NCI-H510A (cell line): ENCODE measurements at places on chromosomes 5 and 9.

GRCh38 chr5:93078082-93079038 is 502.7 kb downstream of the NR2F1-AS1 start:
- DNase-seq: no peak

GRCh38 chr5:141521244-141521781 is 32.4 kb downstream of the PCDHGC5 start:
- DNase-seq: no peak

GRCh38 chr5:15731699-15732098 is 231.7 kb downstream of the FBXL7 start:
- DNase-seq: no peak

GRCh38 chr5:10059980-10060379 is 189.7 kb downstream of the ATPSCKMT start:
- DNase-seq: no peak

DNA sequence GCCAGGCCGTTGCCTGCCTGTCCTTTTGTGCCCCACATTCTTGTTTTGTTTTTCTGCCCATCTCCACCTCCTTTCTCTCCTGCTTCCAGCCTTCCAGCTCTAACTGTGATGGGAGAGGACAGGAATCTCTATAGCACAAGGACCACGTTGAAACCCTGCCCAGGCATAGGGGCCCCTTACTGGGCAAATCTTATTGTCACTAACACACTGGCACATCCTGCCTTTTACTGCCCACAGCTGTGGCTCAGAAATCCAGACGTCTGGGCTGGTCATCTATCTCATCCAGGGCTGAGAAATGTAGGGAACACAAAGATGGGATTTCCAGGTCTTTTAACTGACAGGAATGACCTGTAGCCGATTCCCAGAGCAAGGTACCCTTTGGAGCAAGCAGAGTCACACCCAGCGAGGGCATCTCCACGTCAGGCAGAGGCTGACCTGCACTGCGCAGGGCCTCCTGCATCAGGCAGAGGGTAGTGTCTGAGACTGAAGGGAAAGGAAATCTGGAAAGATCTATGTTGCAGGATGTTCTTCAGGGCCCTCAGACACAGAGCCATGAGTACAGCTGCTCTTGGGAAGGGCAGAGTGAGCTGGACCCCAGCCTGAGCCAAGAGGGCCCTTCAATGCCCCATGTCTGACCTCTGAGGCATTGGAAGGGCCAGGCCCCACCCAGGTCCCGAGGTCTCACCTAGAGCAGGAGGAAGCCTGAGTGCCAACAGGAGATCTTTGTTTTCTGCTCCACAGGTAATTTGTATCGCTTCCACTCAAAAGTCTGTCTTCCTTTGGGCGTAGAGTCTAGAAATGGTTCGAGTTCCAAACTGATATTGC is 278.8 kb downstream of the FSTL4 start:
- DNase-seq: no peak

DNA sequence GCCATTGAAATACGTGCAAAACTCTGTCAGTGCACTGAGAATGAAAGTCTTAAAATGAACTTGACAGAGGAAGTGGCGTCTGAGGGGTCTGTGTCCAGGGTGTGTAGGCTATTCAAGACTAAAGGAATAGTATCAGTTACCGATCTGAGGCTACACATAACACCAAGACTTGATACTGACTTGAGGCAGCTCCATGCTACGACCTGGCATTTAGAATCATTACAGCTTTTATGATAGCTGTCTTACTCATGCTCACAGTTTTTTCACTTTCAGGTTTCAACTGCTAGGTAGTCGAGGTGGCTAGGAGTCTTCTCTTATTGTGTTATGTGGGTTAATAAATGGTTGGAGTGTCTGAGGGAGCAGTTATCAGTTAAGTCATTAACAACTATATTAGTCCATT is 92.8 kb upstream of the SLCO6A1 start:
- no peak for DNase-seq

DNA sequence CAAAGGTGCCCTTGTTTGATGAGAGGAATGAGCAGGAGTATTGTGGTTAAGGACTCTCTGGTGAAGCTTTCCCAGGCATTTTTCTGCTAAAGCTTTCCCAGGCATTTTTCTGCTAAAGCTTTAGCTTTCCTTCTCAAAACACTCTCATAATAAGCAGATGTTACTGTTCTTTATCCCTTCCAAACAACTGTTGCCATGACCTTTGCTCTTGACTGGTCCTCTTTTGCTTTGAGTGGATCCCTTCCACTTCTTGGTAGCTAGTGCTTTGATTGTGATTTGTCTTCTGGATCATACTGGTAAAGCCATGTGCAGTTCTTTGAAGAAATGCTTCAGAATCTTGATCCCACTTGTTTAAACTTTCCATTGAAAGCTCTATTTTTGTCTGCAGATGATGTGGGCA is 85.8 kb downstream of the GPBP1 start:
- no peak for DNase-seq

- no peak for DNase-seq
These were observed 10.6 kb upstream of the KCNIP1 start for GRCh38 chr5:170493028-170493820.

- DNase-seq: no peak
These were observed 2.1 kb upstream of the ALDH7A1 start for GRCh38 chr5:126597156-126597555.

- no peak for DNase-seq
These were observed 241.8 kb downstream of the GAS1 start for GRCh38 chr9:86705490-86705889.

DNA sequence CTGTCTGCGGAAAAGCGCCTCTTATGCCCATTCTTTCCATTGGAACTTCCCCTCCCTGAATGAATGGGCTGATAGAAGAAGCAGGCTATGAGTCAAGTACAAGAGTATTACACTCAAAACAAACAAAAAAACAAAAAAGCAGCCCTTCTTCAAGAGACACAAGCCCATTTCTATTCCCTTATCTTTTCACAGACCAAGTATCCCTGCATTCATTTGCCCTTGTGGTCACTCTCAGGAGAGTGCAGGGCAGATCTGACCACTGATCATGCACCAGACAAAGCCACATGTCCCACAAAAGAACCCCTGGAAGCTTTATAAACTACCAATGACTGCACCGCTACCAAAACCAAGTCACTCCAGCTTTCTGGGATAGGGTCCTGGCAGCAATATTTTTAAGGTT is 262.5 kb upstream of the TAS2R1 start:
- DNase-seq: no peak

- no peak for DNase-seq
These were observed 86.8 kb upstream of the MEGF10 start for GRCh38 chr5:127203818-127204217.

- no peak for DNase-seq
These were observed 113.9 kb downstream of the TAF11L14 start for GRCh38 chr5:17748201-17748600.

DNA sequence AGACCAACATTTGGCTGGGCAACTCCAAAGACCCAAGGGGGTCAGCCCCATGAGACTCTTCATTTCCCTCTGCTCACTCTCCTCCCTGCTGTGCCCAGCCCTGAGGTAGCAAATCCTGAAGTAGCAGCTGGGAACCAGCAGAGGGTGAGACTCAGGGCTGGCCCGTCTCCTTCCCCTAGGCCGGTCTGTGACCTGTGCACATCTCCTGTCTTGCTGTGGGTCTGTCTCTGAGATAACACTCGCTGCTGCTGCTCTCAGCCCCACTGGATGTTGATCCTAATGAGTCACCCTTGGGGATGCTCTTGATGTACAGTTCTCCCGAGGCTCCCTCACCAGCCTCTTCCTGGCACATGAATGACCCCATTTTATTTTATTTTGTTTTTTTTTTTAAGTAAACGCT is 7.3 kb upstream of the OR2V1 start:
- no peak for DNase-seq

DNA sequence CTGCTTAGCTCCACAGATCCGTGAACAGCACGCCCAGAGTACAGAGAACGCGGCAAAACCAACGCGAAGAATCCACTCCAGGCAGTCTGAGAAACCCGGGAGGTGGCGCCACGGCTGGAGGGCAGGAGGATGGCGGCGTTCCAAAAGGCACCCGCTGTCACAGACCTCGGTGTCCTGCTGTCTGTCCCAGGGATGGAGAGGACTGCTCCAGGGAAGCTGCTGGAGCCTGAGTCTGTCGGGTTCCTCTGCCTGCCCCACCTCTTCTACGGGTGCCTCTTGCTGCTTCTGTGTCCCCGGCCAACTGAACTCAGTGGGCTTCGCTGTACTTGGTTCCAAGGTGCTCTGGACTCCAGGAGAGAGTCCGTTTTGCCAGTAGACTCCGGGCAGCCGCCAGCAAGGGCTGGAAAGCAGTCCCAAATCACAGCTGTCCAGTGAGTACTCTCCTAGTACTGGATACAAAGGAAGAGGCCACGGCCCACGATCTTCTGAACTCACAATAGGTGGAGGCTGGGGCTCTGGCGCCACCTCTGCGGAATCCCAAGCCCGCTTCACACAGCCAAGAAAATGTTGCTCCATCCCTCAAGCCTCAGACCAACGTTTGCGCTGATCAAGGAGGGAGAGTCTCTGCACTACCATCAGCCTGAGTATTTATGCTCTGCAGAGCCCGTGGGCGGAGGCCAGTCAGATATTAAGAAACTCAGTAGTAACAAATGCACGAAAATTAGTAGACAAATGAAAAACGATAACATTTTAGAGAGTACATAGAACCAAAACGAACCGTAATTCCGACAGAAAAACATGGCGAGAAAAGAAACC is 440 bp downstream of the ANXA2R start:
- no peak for DNase-seq
